NCI-H2029 (cell line): ENCODE measurements at places on chromosomes 4 and X.
A peak's percentile ranks its signal among the peaks of the same experiment; 100 is the strongest.

DNA sequence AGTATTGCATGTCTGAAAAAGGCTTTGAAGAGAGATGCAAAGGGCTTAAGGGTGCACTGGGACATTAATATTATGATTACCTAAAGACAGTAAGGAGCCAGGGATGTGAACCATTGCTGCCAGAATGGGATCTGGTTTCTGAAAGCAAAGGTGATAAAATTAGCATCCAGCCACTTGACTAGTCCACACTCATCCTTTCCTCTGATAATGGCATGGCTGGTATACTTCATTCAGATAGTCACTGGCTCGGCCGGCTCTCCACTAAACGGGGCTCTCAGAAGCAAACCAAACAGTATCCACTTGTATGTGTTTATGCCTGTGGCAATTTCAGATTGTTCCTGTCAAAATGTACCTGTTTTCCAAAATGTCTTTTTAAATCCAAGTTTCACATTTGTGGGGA is 46.4 kb downstream of the MAMLD1 start:
- no peak for DNase-seq

- DNase-seq: no peak
These were observed 429.4 kb upstream of the DIPK2B start for GRCh38 chrX:45630078-45630477.

GRCh38 chrX:112786076-112786475 is 54.6 kb downstream of the AMOT start:
- no peak for DNase-seq

GRCh38 chr4:189835505-189835904 is 105.2 kb upstream of the FRG1 start:
- DNase-seq: no peak

GRCh38 chr4:145812919-145813318 is 125.7 kb downstream of the ZNF827 start:
- DNase-seq: no peak

DNA sequence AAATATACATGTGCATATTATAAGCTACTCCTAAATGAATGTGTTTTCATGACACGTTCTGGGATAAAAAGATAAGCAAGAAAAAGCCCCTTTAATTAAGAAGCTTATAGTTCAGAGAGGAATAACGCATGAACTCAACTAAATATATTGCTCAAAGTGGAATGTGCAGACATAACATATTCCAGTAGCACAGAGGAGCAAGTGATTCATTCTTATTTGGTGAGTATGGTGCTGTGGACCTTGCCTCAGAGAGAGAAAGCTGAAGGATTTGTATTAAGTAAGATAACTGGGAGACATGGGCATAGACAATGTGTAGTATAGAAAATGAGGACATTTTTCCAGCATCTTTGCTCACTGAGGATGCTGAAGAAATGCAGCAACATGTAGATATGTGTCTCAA is 76.8 kb downstream of the CFAP299 start:
- DNase-seq: no peak

DNA sequence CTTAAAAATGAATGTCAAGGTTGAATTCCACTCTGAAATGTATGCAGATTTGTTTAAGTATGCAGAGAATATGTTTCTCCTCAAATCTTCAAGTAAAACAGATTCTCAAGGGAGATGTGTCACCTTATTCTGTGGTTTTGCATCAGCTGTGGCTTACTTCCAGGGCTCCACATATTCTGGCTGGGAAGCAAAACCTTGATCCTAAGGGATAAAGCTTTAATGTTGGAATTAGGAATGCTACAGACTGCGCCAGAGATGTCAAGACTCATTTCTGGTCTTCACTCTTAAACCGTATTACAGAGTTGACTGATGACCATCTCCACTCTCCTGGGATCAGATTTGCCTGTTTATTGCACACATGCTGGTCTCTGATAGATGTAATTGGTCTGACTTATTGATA is 143.9 kb upstream of the DIPK2B start:
- DNase-seq: no peak

- no peak for DNase-seq
These were observed 720.9 kb downstream of the FSTL5 start for GRCh38 chr4:161442921-161443320.

GRCh38 chr4:153204247-153204671 is at the start of gene TRIM2:
Gene TRIM2, plus strand, starts transcription at chr4:153204443. Its CDS starts 88 bp downstream, at chr4:153204531.
- peak; percentile 21 for DNase-seq

- DNase-seq: no peak
These were observed 4.7 kb upstream of the KLF3 start for GRCh38 chr4:38659346-38659745.

GRCh38 chr4:6478546-6479220 is 6.3 kb upstream of the PPP2R2C start:
- DNase-seq: no peak

- DNase-seq: no peak
These were observed 2.0 kb downstream of the NYX start for GRCh38 chrX:41449131-41449530.

- DNase-seq: no peak
These were observed 67.4 kb downstream of the APBB2 start for GRCh38 chr4:41146716-41147506.

DNA sequence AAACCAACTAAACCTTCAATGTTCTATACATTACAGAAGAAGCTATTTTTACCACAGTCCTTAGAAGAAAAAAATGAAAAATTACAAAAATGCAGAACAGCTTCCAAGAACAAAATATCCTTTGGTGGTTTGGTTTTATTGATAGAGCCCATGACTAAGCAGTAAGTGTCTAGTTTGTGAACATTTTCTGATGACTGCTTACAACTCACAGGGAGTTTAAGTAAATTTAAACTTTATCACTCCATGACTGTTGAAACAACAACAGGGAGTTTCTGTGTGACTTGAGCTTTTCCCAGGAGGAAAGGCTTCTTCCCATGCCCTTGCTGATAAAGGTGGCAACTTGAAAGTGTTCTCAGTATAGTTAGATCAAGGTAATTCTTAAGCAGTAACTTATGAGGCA is 2.9 kb downstream of the PF4 start:
- DNase-seq: no peak

DNA sequence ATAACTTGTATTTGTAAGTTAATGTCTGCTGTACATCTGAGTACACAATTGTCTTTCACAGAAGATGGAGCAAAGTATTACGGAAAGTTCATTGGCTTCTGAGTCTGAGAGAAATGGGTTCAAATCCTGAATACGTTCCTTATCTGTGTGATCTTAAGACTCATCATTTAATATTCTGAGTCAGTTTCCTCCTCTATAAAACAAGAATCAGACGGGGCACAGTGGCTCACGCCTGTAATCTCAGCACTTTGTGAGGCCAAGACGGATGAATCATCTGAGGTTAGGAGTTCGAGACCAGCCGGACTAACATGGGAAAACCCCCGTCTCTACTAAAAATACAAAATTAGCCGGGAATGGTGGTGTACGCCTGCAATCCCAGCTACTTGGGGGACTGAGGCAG is 57.8 kb downstream of the APBB2 start:
- DNase-seq: no peak
